Stimulated activated CD4-positive, alpha-beta T cell treated with anti-CD3 and anti-CD28 coated beads, TNF-alpha, amount 100 ng/mL, for 4 hours (primary cell): ENCODE measurements at places on chromosomes 7 and 10.

GRCh38 chr10:13453896-13454295, 74.9 kb downstream of the BEND7 start:
- DNase-seq, result no peak

- no peak for DNase-seq
These were observed 74.8 kb downstream of the HIPK2 start for GRCh38 chr7:139702811-139703486.

DNA sequence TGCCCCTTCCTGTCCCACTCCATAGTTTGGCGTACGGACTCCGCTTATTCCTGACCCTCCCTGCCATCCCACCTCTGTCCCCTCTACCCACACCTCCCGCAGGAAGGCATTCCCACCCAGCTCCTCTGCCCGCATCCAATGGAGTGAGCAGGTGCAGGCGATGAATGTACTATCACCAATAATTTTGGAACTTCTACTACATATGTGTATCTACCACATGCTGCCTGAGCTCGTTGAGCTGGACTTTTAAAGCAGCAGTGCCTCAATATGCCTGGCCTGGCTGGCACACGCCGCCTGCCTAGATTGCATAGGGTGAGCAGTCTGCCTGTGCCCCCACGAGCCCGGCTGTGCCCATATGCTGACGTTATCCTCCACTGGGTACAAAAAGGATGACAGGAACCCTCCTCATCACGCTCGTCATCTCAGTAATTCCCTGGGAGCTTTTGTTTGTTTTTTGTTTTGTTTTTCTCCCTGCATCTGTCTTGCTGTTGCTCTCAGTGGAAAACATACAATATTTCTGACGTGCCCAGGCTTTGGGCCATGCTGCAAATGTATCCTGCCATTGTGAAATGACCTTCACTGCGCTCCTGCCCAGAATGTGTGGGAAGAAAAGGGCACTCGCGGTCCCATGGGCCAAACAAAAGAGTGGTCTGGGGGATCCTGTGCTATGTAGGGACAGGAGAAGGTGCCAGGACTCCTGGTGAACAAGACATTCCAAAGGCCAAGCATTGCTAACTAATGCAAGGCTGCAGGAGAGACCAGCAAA, 302.8 kb downstream of the PTPRN2 start:
- no peak for DNase-seq

- DNase-seq, result no peak
These were observed 86.5 kb downstream of the DKK1 start for GRCh38 chr10:52400562-52400961.

GRCh38 chr10:130054021-130054420, 56.6 kb downstream of the C10orf143 start:
- DNase-seq, result no peak

- no peak for DNase-seq
These were observed 40.9 kb downstream of the UBN2 start for GRCh38 chr7:139271718-139272628.

- DNase-seq, result no peak
These were observed at the start of gene FGF8 for GRCh38 chr10:101775273-101776160. TSS of gene FGF8 (minus strand) at chr10:101776114. CDS start at chr10:101775900, 214 bp downstream.

DNA sequence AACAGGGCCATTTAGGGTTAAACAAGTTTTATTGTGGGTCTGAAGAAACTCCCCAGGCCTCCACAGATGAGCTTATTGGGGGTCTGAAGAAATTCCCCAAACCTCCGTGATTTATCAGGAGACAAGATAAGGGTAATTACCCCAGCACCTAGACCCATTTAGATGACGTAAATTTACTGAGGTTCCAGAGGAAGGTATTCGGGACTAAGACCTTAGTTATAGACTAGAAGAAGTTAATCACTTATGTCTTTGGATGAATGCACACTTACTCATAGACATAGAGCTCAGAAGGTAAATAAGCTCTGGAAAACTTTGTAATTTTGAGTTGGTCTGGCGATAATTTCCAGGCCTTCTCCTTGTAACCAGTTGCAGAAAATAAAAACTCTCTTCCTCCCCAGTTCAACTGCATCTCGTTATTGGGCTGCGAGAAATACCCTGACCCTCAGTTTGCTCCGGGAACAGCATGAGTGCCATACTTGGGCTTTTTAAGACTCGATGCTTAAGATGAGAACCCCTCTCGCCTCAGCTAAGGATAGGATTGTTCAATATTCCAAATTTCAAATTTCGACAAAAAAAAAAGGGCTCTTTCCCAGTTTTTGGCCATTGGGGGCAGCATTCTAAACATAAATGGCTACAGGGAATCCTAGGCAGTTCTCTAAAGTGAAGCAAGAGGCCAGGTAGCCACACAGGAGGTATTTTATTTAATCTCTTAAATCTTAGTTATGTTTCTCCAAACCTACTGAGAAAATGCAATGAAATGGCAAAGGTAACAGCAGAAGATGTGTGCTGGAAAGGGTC, 74.7 kb upstream of the PFKP start:
- no peak for DNase-seq

DNA sequence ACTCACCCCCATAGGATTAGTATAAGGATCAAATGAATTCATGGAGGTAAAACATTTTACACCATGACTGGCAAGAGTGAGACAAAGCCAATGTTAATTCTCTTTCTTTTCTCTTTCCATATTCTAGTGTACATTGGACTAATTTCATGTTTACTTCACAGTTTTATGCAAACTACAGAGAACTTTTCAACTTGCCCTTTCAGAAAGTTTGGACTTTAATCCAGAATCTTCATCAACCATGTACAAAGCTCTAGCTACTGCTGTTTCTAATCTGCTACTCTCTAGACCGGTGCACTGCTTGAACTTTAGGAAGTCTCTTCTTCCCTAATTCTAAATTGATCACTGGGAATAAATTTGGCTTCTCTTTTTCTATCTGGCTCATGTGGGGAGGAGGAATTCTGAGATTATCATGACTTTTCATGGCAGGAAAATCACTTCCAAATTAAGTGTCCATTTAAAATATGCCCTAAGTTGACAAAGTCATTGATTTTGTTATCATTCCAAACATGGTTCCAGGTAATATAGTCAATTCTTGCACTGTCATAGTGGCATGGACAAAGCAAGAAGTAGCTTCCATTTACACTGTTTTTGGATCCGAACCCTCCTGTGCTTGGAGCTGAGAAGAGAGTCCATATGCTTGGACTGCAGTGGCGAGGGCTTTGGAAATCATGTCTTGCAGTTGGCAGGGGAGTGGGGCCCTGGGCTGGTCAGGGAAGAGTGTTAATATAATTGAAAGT, 903.3 kb downstream of the CCSER2 start:
- DNase-seq, result no peak
